Right lung (tissue), 10 donors: ENCODE measurements at places on chromosomes 6 and 20. TPM values are rescaled to one million over a fixed set of nuclear protein-coding genes. Genes with fewer than 3 reads are reported as not detected.
A peak's percentile ranks its signal among the peaks of the same experiment; 100 is the strongest.

DNA sequence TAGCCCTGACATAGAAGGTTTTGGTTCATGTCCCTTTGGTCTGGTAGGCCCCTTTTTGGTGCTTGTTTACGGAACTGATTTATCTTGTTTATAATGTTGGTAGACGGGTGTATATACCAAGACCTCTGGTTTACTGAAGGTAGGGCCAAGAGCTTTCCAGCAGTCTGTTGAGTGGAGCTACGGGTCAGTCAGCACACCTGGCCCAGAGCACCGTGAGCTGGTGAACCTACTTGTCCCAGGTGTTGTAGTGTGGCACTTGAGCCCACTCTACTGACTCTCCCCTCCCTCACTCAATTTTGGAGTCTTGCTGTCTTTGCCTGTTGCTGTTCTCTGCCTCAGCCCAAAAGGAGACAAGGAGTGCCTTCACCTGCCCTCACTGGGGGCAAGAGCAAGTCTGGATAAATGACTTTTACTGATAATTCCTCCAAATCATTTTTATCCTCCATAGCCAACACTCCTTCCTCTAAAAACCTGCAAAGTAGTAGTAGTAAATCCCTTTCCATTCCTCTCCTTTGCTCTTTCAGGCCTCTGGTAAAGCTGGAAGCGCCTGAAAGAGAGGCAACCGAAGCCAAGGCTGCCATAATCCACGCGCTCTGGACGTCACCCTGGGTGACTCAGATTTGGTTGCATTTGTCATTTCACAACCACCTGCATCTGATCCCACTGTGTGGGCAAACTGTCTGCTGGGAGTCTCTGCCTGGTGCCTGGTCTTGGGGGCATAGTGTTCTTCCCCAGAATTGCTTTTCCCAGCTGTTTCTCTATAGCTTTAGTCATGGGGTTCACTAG is 22.2 kb downstream of the RREB1 start:
- no peak for DNase-seq

GRCh38 chr20:3728354-3728753 is 4.1 kb upstream of the HSPA12B start:
- DNase-seq: no peak

DNA sequence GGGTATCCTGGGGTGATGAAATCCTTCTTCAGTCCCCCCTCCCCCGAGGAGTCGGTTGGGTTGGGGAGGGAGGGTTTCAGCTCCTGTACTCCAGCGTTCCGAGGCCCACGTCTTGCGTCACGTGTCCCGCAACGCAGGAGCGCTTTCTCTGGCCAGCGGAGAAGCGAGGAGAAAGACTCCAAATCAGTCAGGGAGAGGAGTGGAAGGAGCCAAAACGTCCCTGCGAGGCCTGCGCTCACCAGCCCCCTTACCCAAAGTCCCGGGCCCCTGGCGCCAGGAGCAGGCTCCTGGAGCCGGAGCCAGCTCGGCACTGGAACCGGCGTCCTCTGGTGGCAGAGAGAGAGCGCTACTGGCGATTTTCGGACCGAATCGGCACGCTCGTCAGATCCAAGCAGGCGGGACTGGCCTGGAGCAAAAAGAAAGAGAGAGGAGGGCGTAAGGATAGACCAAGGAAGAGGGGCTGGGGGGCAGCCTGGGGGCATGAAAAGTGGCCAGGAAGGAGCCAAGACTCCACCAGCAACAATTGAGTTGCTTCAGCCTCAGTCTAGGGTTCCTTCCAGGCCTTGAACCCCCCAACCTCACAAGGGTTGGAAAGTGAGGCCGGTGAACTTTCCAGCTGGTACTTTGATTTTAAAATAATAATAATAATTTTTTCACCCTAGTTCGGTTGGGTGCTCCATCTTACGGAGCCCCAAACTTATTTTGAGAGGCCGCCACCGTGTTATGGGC is at the start of gene GNAS:
TSS of gene GNAS (plus strand) at position 174 of the 729 bp plus-strand sequence.
- DNase-seq: peak; percentile 63

DNA sequence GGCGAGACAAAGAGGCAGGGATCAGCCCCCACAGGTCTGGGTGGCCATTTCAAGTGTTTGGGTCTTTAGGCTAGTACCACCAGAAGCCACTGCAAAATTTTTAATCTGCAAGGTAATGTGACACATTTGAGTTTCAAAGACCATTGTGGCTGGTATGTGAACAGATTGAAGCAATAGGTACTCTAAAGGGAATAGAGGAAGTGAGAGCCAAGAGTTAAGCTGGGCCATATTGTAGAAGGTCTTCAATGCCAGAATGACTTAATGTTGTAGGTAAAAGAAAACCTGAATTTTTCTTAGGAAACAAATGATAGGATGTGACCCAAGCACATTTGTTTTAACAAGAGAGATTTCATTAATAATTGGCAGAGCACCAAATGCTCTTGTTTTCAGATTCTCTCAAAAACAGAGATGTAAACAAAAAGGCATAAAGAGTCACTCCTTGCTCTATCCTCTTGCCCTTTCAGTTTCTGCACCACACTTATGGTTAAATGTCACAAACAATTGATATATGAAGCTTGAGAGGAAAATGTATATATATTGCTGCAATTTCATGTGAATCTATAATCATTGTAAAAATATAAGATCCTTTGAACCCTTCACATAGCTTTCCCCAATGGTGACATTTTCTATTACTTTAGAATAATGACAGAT is 307.1 kb upstream of the PLN start:
- no peak for DNase-seq

GRCh38 chr20:40173872-40174271 is 515.2 kb downstream of the MAFB start:
- no peak for DNase-seq

GRCh38 chr20:52948491-52948890 is 23.7 kb upstream of the TSHZ2 start:
- DNase-seq: no peak

DNA sequence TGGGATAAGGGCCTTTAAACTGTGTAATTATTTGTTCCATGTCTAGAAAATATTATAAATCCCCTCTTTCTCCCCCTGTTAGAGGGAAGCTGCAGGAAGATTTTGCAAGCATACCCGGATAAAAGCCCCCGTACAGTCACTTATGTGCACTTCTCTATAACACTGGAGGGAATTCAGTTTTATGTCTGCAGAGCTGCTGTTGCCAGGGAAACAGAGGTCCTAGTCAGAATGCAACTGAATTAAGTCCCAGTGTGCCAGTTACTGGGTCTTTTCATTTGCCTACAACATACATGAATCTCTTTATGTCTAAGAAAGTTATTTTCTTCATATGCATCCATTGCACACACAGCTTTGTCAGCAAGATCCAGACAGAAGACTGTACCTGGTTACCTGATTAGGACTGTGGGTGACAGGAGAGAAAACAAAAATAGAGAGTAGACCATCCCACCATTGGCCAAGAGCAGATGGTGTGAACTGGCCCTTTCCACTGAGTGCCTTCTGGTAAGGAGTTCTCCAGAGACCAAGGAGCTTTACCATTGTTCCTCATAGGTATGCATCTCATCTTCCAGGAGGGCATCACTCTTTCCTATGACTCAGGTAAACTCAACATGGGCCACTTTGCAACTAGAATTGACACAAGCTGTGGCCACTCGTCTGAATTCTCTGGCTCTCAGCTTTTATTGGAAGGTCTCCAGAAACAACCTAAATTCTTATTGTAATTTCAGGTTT is 180.8 kb upstream of the PHACTR1 start:
- no peak for DNase-seq

DNA sequence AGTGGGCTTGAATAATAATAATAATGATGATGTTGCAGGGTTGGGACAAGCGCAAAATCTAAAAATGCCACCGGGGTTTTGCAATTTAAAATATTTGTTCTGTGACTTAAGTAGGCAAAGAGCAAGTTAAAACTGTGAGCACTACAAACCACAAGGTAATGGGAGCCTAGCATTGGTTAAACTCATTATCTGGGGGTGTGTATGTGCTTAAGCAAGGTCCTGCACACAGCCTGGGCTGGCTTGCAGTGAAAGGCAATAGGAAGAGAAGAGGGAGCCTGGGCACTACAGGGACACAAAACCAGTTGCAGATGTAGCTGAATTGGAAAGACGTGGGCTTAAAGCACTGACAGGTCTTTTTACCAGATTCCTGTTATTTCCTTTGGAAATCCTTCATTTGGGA is 11.7 kb downstream of the SIM1 start:
- no peak for DNase-seq

- DNase-seq: peak; percentile 31
Observed at GRCh38 chr20:63265891-63266515, 6.6 kb upstream of the ARFGAP1 start.

DNA sequence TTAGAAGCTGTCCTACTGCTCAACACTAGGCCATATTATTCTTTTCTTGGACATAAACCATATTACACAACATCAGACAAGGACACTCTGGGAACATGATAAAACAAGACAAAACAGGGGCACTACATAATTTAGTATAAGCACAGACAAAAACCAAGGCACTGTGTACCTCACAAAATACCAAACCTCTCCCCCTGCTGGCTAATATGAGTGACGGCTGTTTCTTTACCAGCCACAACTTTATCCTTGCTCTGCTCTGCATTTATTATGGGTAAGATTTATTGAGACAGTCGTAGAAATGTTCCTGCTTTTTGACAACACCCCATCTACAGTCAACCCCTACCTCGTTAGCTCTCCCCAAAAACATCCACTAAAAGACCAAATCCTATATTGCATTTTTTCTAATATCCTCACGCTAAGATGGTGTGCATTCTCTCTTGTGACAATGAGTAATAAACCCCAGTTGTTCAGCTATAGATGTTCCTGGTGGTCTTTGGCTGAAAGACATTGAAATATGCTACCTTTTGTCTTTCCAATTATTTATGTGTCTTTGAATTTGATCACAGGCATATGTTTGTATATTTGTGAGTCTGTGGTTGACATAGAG is 23.8 kb upstream of the POLR1H start:
- DNase-seq: no peak

GRCh38 chr6:47380251-47380650 is 70.5 kb upstream of the TNFRSF21 start:
- DNase-seq: no peak

GRCh38 chr6:150203871-150204545 is 61.2 kb downstream of the PPP1R14C start:
- no peak for DNase-seq

- no peak for DNase-seq
Observed at GRCh38 chr6:133768656-133769295, 120.1 kb upstream of the TCF21 start.

DNA sequence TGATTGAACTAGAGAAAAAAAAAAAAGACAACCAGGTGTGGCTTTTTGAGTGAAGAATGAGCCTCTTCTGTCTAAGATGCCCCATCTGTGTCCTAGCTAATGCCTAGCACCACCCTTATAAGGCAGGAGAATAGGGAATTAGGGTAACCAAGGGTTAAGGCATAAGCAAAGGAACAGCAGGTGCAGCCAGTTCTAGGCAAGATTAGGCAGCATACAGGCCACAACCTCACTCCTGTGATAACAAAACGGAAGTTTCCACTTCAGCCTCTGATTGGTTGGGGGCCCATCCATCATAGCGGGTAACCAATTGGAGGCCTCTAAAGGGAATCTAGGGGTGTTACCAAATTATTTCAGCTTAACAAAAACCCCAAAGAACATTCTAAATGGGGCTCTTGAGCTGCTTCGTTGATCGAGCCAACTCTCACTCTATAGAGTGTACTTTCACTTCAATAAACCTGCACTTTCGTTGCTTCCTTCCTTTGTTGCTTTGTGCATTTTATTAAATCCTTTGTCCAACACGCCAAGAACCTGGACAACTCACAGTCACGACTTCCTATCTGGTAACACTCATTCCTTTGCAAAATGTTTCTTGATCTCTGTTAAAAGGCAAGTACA is 61.9 kb upstream of the TAGAP start:
- peak; percentile 52 for DNase-seq

DNA sequence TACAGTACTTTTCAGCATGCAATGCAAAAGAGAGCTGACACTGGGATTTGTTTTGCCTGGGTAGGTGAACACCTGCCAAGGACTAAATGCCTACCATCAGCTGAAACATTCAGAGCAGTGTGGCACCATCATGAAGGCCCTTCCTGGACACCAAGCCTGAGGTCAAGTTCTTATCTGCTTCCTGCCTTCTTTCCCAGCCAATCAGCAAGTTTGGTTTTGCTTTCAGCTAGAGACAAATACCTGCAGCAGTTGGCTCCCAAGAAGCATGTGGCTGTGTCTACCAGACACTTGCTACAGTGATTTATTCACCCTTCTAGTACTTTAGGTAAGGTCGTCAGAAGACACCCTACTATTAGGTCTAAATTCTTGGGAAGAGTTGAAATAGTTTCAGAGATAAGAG is 112.8 kb downstream of the TBX18 start:
- no peak for DNase-seq

DNA sequence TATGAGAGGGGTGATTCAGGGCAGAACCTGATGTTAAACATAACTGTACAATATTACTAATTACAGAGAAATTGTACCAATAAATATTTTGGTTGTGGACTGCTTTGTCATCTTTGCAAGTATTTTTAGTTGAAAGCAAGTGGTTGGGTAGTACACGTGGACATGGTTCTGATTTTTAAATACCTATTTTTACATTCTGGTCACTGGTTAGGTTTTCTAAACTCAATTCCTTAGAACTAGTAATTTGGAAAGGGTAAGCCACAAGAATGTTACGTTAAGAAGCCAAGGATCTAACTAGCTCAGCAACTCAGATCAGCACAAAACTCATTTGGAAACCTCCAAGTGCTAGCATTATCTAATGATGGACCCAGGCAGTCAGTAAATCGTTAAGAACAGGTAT is 2.7 kb downstream of the EPB41L2 start:
- DNase-seq: no peak

DNA sequence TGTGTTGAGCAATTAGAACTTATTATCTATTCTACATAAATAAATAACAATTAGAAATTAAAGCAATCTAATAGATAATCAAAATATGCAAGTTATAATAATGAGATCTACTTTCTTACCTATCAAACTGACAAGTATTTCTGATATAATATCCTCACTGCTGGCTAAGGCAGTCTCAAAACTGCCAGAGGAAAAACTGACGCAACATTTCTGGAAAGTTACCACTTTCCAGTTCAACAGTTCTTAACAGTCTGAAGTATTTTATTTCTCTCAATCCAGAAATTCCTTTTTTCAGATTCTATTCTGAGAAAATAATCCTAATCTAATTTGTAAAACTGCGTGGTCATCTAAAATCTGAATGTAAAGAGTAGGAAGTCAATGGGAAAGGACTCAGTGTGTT is 121.0 kb downstream of the TRDN start:
- DNase-seq: no peak

DNA sequence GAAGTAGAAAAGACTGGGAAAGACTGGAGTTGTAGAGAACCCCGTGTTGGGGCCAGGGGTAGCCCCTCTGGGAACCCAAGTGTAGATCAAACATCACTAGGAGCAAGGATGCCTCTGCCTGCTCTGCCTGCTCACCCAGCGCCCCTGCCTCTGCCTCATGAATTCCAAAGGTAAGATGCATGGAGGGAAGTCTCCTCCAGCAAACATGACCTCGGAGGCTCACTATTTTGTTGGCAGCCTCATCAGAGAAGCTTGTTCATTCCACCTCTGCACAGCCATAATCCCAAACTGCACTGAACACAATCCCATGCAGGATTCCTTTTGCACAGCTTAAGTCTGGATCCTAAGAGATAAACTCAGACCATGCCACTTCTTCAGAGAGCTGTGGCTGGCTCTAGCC is 4.9 kb downstream of the FRS3 start:
- no peak for DNase-seq

GRCh38 chr6:30684386-30685156 is 1.9 kb downstream of the PPP1R18 start:
- DNase-seq: no peak

GRCh38 chr6:140156131-140156530 is 781.7 kb upstream of the CITED2 start:
- DNase-seq: no peak

RHAG gene
- polyA plus RNA-seq: 2.0 TPM

LY6G5C gene
- 4.9 TPM for polyA plus RNA-seq

HLA-DMB gene
- polyA plus RNA-seq: 9.5 TPM

NMBR gene
- polyA plus RNA-seq: 0.26 TPM

C20orf202 gene
- 1.7 TPM for polyA plus RNA-seq

TCP11 gene
- polyA plus RNA-seq: 0.72 TPM

KCTD20 gene
- polyA plus RNA-seq: 50.7 TPM

SLC29A1 gene
- 33.2 TPM for polyA plus RNA-seq
